ENCODE measurements at places on chromosomes 16 and 17.

GRCh38 chr17:19713901-19714361 is 2.5 kb downstream of the SLC47A2 start:
- DNase-seq: no peak

- no peak for DNase-seq
Measured at GRCh38 chr17:61351745-61352407, 47.8 kb upstream of the TBX2 start.

- no peak for DNase-seq
Measured at GRCh38 chr17:67183531-67183930, 61.5 kb downstream of the HELZ start.

GRCh38 chr17:40181205-40181604 is 3.9 kb downstream of the RAPGEFL1 start:
- no peak for DNase-seq

- DNase-seq: no peak
Measured at GRCh38 chr17:185445-186138, 4.1 kb upstream of the DOC2B start.

DNA sequence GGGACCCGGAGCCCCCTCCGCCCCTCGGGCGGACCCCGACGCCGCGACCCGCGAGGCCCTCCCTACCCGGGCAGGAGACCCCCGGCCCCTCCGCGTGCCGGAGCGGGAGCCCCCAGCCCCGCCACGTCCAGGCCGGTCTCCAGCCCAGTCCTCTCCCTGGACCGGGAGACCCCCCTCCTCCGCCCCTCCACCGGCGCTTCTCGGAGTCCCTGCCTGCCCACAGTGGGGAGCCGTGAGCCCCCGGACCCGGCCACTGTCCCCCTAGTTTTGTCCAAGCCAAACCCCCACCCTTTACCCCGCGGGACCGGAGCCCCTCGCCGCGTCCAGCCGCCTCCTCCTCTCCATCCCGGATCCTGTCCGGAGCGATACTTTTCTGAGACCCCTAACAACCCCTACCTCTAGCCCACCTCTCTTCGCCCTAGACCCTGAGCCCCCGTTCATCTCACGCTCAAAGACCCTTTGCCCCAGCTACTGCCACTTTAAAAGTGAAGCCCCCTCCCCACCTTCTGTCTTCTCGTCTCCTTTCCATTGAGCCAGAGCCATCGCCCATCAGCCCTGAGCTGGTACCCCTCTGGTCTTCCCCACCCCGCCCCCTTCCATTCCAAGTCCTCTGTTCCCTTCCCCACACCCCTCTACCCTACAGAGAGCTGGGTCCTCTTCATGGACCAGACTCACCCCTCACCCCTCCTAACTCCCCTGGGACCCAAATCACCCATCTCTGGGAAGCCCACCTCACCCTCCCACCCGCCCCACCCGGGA is 1.0 kb downstream of the NECAB2 start:
- no peak for DNase-seq

DNA sequence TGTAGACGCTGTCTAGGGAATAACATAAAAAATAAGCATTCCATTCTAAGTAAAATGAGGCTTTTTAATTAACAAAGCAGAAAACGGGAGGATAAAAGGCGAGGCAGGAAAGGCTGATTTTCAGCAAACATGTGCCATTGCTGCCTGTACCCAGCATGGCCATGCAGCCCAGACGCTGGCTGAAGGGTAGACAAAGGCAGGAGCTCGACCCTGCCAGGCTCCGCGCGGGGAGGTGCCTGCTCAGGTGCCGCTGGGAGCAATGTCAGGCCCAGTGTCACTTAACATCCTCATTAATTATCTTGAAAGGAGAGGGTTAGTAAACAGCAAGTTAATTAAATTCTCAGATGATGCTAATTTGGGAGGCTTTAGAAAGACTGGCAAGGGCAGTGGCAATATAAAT is 136.0 kb downstream of the ZFHX3 start:
- DNase-seq: no peak

GRCh38 chr16:65876056-65876408 is 490.5 kb upstream of the CDH5 start:
- peak; percentile 21 for DNase-seq

DNA sequence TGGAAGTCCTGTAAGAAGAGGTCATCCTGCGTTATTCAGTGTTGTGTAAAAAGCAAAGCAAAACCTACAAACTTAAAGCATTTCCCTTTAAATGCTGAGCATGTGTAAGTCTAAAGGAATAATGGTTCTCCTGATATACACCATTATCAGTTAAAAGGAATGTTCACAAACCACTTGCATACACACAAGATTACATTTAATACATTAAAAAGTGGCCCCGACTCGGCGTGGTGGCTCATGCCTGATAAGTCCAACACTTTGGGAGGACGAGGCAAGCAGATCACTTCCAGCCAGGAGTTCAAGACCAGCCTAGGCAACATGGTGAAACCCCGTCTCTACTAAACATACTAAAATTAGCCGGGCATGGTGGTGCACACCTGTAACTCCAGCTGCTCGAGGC is 30.5 kb downstream of the CPPED1 start:
- no peak for DNase-seq

DNA sequence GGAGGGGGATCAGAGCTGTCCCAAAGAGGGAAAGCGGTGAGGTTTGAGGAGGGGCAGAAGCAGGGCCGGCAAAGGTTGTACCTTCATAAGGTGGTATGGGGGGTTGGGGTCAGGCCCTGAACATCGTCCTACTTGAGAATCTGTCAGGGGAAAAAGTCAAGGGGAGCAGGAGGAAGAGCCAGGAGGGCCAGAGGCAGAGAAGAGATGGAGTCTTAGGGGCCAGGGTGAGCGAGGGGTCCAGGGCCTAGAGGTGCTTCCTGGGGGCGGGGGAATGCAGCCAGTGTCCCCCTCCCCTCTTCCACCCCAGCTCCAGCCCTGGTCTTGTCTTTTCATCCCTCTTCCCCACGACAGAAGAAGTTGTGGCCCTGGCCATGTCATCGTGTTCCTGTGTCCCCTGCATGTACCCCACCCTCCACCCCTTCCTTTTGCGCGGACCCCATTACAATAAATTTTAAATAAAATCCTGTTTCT is 1.3 kb upstream of the PRRT2 start:
- no peak for DNase-seq

DNA sequence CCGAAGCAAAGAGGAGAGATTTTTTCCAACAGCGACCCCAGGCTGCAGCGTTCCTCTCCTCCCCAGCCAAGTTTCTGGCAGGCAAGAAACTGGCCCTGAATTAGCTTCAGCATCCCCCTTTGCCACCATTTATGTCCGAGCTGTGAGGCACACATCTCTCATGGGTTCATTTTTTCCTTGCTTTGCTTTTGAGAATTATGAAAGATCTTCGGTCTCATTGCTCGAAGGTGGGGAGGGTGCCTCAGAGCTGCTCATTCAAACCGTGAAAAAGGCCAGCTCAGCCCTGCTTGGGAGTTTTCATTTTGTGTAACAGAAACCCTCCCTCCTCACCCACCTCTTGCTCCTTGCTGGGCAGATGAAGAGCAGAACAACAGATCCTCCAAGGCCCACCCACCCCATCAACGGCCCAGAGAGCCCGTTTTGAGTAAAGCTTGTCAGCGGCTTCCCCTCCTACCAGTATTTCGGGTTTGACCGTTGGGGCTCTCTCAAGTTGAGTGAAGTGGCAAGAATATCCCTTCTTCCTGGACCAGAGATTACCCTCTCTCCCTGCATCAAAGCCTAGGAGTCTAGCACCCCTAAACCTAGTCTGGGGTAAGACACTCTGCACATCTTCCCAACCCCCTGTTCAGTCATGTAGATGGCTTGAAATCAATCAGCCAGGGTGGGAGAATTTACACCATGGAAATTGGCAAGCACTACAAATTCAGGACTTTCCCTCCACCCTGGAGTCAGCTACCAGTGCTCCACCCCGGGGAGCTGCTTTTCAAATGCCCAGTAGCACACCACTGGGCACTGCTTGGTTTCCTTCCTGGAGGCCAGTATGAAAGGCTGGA is 1.8 kb downstream of the CCR7 start:
- DNase-seq: no peak

- DNase-seq: no peak
Measured at GRCh38 chr17:45753645-45754225, 30.4 kb upstream of the CRHR1 start.

DNA sequence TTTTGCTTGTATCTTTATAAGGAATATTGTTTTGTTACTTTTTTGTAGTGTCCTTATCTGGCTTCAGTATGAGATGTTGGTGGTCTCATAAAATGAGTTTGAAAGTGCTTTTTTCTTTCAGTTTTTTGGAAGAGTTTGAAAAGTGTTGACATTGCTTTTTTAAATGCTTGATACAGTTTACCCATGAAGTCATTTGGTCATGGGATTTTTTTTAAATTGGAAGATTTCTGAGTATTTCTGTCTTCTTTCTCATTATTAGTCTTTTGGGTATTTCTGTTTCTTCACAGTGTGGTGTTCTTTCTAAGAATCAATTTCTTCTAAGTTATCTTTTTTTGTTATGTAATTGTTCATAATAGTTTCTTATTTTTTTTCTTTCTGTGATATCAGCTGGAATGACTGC is 15.1 kb downstream of the ZNF267 start:
- no peak for DNase-seq

DNA sequence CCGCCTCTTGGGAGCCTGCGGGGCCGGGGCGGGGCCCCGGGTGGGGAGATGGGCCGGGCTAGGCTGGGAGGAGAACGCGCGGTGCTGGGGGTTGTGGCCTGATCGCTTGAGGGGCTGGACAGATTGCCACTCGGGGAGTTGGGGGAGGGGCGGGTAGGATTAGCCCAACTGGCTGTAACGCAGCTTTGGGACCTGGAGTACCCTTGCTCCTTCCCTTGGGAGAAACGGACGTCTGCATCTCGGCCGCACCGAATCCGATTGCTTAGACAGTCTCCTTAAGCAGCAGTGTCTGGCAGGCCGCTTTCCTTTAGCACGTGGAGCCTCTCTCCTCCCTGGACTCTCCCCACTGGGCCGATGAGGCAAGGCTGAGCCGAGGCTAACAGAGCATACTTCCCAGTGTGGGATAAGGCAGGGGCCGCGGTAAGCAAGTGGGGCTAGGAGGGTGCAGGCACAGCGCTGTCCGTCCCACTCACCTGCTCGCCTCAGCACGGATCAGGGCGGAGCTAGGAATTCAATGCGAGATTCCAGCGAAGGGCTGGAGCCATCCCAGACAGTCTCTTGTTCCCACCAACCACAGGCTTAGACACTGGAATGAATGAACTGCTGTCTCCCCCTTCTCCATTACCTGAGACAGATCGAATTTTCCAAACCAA is 540 bp upstream of the ACLY start:
- DNase-seq: no peak

DNA sequence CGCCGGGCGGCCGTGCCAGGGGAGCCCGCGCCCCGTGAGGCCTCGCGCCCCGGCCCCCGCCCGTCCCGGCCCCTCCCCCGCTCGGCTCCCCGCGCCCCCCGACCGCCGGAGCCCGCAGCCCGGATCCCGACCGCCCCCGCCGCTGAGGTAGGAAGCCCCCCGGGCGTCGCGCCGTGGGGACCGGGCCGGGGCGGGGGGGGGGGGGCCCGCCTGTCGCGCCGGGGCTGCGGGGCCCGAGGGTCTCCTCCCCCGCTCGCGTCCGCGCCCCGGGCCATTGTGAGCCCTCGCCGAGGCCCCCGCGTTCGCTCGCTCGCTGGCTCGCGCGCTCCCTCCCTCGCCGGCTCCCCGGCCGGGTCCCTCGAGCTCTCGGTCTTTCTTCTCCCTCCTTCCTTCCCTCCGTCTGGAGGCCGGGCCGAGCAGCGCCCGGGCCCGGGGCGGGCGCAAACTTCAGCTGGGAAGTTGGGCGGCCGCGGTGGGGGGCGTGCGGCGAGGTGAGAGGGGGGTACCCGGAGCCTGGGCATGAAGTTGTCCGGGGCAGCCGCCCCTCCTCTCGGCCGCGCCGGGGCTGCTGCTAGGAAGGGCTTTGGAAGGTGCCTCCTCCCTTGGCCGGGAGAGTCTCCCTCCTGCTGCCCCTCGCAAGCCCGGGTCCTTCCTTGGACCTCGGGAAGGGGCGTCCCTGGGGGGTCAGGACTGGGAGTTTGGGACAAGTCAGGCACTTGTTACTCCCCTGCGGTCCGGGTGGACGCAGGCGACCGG is 419 bp downstream of the GLIS2 start:
- no peak for DNase-seq

- DNase-seq: no peak
Measured at GRCh38 chr16:52573365-52574299, 26.7 kb upstream of the TOX3 start.

DNA sequence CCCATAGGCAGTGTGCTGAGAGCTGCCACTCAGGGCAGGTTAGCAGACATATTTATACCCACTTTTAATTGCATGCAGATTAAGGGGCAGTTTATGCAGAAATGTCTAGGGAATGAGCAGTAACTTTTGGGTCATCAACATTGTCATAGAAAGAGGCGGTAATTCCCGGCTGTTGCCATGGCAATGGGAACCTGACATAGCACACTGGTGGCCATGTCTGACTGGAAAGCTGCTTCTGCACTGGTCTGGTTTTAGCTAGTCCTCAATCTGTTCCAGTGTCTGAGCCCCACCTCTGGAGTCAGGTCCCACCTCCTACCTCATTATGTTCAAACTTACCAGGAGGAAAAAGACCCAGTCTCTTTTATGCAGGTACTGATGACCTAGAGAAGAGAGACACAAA is 31.5 kb upstream of the TNRC6C start:
- DNase-seq: no peak

GRCh38 chr16:74117798-74118197 is 178.8 kb upstream of the PSMD7 start:
- DNase-seq: no peak

- DNase-seq: no peak
Measured at GRCh38 chr17:14901376-14901775, 363.8 kb downstream of the PMP22 start.

DNA sequence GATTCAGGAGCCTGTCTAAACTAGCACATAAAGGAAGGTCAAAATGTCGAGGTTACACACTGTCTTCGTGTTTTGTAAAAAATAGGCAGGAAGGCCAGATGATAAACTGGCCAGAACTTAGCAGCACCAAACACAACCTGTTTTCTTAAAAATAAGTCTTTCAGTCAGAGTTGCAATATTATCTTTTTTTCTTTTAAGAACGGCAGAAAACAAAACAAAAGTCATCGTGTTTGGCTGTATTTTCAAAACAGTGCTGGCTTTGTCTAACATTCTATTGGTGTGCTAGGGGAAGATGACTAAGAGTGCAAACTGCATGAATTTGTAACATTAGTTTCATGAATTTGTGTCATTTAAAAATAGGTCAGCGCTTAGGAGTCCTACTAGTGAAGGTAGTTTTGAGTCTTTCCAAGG is 5.3 kb downstream of the MAF start:
- no peak for DNase-seq

Data from GM04504 (cell line).